ENCODE measurements at places on chromosomes 7 and 10.

GRCh38 chr7:77403957-77404356 is 12.2 kb downstream of the GSAP start:
- DNase-seq = no peak

DNA sequence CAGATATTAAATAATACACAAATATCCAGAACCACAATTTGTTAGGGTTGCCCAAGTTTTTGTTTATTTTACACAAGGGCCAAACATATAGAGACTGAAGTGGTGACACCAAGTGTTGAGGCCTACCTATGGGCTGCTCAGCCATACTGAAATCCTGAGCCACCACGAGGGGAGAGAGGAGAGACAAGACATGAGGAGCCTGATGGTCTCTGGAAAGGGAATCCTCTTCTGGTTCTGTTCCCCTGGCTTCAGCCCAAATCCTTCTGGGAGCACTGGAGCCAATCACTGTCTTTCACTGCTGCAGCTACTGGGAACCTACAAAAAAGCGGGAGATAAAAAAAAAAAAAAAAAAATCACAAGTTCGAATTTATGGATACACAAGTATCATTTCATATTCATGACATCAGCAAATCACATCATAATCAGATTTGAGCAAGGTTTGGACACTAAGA is 1.9 kb downstream of the SKIDA1 start:
- no peak for DNase-seq

DNA sequence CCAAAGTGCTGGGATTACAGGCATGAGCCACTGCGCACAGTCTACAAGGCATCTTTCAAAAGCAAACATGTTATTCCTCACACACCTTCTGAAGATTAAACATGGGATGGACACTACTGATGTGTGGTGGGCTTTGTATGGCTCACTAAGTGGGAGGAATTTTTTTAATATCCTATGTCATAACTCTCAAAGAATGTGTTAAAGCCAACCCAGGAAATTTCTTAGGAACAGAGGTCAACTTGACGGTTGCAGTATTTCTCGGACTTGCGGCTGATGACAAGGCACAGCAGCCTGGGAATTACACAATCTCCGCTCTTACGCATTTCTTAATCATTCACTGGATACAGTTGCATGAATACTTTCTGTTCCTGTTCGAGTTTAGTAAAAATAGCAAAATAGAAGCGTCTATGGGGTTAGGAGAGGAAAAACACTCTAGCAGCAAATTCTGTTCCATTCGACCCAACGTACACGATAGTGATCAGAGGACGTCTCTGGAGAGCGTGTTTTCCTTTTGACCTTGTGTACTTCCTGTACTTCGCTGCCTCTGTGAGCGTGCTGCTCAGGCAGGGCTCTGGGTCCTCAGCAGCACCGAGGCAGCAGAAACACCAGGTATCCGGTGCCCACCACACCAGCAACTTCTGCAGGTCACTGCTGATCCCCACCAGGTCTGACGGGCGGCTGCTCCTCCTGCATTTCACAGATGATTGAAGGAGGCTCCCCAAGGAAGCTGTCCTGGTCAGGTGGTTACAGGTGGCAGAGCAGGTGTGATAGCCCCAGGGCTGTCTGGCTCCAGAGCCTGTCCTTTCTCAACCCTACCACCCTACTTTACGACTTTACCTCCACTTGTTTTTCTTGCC is 26.4 kb upstream of the SRGN start:
- peak; percentile 21 for DNase-seq

DNA sequence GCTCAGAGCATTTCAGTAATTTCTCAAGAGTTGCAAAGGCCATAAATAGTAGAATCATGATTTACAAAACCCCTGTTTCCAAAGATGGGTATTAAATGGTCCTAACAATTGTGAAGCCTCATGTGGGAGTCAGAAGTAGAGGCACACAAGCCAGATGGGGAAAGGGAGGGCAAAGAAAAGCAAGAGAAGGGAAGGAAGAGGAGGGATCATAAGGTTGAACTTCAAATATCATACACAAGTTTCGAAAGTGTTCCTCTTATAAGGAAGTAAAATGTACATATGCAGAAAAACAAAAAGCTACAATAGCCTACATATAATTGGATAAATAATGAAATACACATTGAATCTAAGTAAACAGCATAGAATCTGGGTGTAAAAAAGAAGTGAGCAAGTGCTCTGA is 6.0 kb downstream of the LIPN start:
- DNase-seq = no peak

DNA sequence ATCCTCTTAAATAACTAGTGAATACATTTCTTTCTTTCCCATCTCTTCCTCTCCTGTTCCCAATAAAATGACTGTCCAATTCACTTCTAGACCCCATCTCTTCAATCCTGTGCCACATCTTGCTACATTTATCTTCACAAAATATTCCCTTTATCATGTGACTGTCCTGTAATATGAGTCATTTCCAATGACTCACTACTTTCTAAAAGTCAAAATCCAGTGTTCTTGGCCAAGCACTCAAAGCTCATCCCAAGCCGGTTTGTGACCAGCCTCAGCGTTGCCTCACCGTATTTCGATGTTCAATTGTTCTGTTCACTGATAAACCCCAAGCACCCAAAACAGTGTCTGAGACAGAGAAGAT is 104.7 kb downstream of the PARD3 start:
- DNase-seq = no peak

DNA sequence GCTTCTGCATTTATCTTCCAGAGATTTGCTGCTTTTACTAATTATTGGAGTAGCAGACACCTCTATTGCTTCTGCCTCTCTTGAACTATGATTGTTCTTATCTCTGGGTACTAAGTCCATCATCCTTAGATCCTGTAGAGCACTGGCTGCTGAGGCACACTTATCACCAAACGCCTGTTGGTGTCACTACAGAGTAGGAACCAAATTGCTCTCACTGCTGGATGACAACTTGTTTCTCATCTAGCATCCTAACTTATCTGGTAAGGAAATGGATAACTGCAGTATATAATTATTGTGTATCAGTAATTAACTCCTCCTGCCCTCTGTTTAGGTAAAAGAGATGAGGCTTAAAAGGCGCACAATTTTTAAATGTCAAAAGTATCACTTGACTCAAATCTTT is 1059.4 kb downstream of the NRG3 start:
- peak; percentile 1 for DNase-seq

GRCh38 chr7:17150018-17150417 is 148.4 kb upstream of the AHR start:
- DNase-seq = no peak

DNA sequence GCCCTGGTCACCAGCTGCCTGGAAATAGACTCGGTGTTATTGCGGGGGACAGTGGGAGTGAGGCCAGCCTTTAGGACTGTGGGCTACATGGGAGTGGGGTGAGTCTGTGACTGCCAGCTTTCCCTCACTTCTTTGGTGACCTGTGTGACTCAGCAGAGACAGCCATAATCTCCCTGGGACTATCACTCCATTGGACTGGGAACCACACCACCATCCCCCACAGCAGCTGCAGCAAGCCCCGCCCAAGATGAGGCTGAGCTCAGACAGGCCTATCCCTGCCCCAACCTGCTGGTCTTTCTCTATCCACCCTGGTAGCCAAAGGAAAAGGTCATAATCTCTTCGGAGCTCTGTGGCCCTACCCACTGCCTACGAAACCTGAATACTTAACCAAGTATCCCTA is 263.2 kb downstream of the FZD1 start:
- no peak for DNase-seq

GRCh38 chr10:71607082-71607443 is 112.5 kb downstream of the C10orf105 start:
- no peak for DNase-seq

GRCh38 chr7:136009488-136010079 is 32.4 kb upstream of the MTPN start:
- peak; percentile 55 for DNase-seq

DNA sequence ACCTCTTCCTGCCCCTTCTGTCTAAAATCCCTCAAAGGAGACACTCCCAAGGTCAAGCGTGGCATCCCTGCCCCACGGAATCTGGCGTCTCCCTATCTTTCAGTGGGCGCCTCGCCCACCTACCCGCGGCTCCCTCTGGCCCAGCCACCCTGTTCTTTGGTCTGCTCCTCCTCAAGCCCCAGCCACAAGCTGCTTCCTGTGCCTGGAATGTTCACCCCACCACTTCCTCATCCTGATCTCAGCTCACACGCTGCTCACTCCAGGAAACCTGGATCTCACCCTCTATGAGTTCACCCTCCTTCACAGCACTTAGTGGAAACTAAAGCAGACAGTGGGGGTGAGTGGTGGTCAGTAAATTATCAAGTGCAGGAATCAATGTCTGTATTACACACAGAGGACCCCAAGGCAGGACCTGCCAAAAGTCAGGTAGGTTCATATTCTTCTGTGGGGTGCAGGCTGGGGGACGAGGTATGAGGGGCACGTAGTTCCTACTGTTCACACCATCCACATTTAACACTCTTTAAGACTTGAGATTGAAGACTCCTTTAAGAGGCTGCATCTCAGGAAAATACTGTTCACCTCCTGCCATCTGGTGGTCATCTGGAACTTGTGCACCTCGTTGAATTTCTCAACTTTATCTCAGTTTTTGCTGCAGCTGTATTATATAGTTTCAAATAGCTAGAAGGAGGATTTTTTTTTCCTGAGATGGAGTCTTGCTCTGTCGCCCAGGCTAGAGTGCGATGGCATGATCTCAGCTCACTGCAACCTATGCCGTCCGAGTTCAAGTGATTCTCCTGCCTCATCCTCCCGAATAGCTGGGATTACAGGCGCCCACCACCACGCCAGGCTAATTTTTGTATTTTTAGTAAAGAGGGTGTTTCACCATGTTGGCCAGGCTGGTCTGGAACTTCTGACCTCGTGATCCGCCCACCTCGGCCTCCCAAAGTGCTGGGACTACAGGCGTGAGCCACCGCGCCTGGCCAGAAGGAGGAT is 166.6 kb downstream of the ARHGAP21 start:
- DNase-seq = peak; percentile 47

DNA sequence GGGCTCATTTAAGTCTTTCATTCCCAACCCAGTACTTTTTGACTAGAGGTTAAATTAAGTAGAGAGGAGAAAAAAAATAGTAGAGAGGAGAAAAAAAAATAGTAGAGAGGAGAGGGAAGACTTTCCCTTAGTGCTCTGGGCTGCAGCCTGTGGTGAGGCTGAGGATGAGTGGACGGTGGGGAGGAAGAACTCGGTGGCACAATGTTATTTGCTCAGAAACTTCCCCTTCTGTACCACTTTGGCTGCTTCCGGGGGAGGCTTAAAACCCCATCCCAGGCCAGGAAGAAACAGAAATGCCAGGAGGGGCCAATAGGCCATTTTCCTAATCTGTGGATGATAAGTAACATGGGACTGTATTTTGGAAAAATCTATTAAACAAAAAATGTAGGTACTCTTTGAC is 14.6 kb upstream of the MLXIPL start:
- DNase-seq = no peak

DNA sequence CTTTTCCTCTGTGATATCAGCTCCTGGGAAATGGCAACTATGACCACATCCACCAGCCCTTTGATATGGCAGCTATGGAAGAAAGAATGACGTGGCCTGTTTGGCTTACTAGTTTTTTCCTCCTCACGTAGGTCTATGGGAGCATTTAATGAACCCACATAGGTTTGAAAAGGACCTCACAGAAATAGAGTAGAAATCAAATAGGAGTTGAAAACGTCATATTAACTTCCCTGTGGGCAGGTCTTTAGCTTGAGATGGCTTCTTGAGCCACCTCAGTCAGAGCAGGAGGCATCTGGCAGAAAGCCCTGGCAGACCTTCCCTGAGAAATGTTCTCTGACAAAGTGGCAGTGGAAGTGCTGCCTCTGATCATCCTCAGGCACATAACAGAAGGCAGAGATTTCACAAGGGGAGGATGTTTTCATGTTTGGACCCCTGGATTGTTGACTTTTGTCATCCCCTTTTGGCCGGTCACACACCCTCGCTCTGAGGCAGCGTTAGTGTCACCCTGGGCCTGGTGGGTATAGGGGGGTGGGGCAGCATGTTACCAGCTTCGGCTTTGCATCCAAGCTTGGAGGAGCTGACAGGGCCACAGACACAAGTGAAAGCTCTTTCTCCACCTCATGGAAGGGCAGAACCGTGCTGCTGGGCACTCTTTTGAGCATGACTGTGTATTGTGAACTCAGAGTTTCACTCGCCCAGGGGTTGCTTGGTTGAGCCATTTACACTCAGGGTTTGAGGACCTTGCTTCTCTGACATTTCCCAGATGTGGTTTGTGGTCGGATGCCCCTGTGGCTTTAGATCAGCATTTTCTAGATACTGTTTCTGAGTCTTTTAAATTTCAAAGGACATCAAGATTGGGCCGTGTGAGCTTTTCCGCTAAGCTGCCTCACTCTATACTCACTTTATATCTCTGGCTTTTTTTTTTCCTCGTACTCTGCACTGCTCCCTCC is 184.2 kb downstream of the STK31 start:
- peak; percentile 44 for DNase-seq

GRCh38 chr10:115441907-115442545 is 348.9 kb downstream of the ATRNL1 start:
- no peak for DNase-seq

GRCh38 chr10:6223981-6224380 is 21.2 kb downstream of the PFKFB3 start:
- peak; percentile 12 for DNase-seq

DNA sequence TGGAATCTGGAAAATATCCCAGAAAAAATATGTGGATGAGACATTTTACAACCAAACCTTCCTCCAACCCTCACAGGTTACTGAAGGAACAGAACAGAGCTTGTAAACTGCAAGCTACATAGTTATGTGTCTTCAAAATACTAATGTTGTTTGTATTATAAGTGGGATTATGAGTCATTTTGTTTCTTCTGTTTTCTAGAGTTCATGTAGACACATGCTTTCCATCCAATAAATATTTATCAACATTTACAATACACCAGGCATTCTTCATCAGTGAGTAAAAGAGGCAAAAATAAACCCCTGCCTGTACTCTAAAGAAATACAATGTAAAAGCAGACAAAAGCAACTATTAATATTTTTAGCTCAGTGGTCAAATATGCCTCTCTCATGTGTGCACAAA is 38.0 kb upstream of the TES start:
- DNase-seq = no peak

GRCh38 chr7:38660427-38661099 is 29.4 kb upstream of the AMPH start:
- peak; percentile 61 for DNase-seq

GRCh38 chr10:1390200-1390599 is 334.0 kb downstream of the WDR37 start:
- DNase-seq = no peak

DNA sequence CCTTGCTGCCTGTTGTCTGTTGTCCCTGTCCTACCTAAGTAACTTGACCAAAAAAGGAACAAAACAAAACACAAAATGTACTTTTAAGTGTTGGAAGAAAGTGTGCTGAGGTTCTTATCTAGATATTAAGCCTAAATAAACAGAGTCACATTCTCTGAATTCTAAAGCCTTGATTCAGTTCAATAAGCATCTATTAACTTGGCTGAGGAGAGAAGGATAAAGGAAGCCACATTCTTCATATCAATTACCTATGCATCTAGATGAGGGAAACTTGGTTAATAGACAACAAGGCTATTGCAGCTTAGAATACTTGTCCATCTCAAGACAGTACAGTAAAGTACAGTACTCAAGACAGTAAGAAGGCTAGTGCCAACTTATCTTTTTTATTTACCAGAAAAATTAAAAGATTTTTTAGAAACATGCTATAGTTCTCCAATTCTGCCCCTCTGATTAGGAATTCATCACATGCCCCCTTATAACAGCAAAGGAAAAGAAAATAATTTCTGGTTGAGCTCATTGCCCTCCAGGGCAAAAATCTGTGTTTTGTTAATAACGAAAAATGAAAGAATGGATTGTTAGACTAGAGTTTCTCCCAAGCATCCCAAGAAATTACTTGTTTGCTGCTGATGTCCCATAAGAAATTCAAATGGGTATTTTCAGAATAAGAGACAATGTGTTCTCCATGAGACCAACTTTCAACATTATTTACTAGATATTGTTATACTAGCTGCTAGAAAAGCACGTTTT is 546.5 kb upstream of the SEMA3D start:
- DNase-seq = no peak

Measured in SK-N-SH (cell line).